ENCODE measurements at places on chromosomes 4 and X. TPM values are rescaled to one million over a fixed set of nuclear protein-coding genes. Genes with fewer than 3 reads are reported as not detected.

- H3K36me3 ChIP-seq: peaks cover 3% of the 10 kb centered on the region
- peaks cover 16% of the 10 kb centered on the region for H3K4me1 ChIP-seq
- no peak for DNase-seq
- H3K27me3 ChIP-seq: no peaks in the 10 kb centered on the region
- peak overlapping the region; percentile 76 for H3K4me3 ChIP-seq
These were observed 891 bp downstream of the CISD2 start for GRCh38 chr4:102869569-102870197.

GRCh38 chr4:139144911-139145551 lies 32.0 kb downstream of the ELF2 start:
- no peaks in the 10 kb centered on the region for H3K27me3 ChIP-seq
- DNase-seq: no peak
- no peak overlapping the region for H3K4me3 ChIP-seq
- no peak overlapping the region for H3K27ac ChIP-seq

DNA sequence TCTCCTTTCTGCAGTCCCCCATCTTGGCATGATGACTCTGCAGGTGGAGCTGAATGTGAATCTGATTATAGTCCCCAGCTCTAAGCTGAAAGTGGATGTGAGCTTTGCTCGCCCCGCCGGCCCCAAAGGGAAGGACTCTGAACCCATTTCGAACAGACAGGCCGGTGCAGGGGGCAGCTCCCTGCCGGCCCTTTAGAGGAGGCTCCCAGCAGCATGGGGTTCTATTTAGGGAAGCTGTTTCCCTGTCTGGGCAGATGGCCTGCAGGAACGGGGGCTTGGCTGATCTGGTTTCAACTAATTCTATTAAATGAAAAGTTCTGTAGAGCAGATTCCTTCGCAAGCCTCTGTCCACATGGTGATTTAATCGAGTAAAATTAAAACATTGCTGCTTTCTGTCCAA lies 104.8 kb upstream of the MSX1 start:
- no peak for DNase-seq
- H3K4me1 ChIP-seq: no peaks in the 10 kb centered on the region
- H3K27me3 ChIP-seq: no peaks in the 10 kb centered on the region
- no peaks in the 10 kb centered on the region for H3K36me3 ChIP-seq

DNA sequence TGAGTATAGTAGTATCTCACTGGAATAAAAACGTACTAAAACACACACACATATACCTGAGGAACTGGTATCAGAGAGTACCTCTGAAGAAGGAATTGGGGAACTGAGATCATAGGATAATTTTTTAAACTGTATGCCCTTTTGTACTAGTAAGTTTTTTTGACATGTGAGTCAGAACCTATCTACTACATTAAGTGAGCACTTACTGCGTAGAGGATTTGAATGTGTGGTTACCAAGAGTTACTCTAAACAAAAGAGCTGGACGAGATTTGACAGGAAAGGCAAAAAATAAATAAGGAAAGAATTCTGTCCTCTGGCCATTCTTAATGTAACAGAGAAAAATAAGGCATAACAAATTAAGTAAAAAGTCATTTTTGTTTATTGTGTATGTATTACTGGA lies 546.5 kb upstream of the FAT1 start:
- no peaks in the 10 kb centered on the region for H3K27me3 ChIP-seq
- H3K27ac ChIP-seq: no peak overlapping the region
- no peaks in the 10 kb centered on the region for H3K4me1 ChIP-seq
- H3K4me3 ChIP-seq: no peak overlapping the region

DNA sequence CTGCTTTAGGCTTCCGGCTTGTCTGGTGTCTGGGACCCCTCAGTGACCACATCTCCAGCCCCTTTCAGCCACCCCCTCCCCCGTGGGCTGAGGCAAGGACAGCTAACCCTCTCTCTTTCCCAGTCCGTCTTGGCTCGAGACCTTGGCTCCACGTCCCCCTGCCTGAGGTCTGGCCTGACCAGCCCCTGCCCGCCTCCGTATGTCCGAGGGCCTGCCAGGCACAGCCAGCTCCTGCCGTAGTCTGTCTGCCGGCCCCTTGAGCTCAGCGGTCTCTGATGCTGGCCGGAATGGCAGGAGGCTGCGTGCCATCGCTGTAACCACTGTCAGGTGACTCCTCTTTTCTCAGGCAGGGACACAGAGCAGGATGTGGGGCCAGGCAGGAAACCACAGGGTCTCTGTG lies 73.3 kb upstream of the LRPAP1 start:
- no peaks in the 10 kb centered on the region for H3K36me3 ChIP-seq
- DNase-seq: no peak
- H3K27me3 ChIP-seq: no peaks in the 10 kb centered on the region
- no peak overlapping the region for H3K4me3 ChIP-seq
- H3K27ac ChIP-seq: no peak overlapping the region
- no peaks in the 10 kb centered on the region for H3K4me1 ChIP-seq

GRCh38 chr4:2042204-2042946 lies 16.8 kb upstream of the NAT8L start:
- no peaks in the 10 kb centered on the region for H3K36me3 ChIP-seq
- peaks cover 18% of the 10 kb centered on the region for H3K4me1 ChIP-seq
- no peak overlapping the region for H3K27ac ChIP-seq
- H3K4me3 ChIP-seq: peak overlapping the region; percentile 54

DNA sequence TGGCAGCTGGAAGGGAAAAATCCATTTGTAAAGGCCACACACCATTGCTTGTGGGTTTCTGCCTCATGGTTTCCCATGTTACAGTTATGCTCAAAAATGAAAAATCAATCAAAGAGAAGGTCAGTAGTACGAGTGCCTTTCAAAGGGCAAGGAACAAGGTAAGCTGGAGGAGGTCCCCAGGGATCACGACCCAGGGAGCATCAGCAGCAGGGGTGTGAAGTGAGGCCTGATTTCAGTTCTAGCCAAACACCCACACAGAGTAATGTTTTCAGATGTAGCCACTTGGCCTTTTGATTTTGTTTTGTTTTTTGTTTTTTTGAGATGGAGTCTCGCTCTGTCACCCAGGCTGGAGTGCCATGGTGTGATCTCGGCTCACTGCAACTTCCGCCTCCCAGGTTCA lies 69.4 kb upstream of the AFAP1 start:
- no peak overlapping the region for H3K4me3 ChIP-seq
- H3K36me3 ChIP-seq: no peaks in the 10 kb centered on the region
- no peak for DNase-seq
- H3K4me1 ChIP-seq: no peaks in the 10 kb centered on the region
- no peaks in the 10 kb centered on the region for H3K27me3 ChIP-seq

- H3K27ac ChIP-seq: no peak overlapping the region
- H3K4me1 ChIP-seq: no peaks in the 10 kb centered on the region
- DNase-seq: no peak
- H3K27me3 ChIP-seq: no peaks in the 10 kb centered on the region
- H3K36me3 ChIP-seq: no peaks in the 10 kb centered on the region
- no peak overlapping the region for H3K4me3 ChIP-seq
These were observed 239.7 kb downstream of the RAB28 start for GRCh38 chr4:13244444-13244843.

- H3K4me1 ChIP-seq: no peaks in the 10 kb centered on the region
- H3K4me3 ChIP-seq: no peak overlapping the region
- no peaks in the 10 kb centered on the region for H3K27me3 ChIP-seq
- no peaks in the 10 kb centered on the region for H3K36me3 ChIP-seq
- no peak for DNase-seq
These were observed 196.7 kb downstream of the ZNF330 start for GRCh38 chr4:141417387-141417786.

DNA sequence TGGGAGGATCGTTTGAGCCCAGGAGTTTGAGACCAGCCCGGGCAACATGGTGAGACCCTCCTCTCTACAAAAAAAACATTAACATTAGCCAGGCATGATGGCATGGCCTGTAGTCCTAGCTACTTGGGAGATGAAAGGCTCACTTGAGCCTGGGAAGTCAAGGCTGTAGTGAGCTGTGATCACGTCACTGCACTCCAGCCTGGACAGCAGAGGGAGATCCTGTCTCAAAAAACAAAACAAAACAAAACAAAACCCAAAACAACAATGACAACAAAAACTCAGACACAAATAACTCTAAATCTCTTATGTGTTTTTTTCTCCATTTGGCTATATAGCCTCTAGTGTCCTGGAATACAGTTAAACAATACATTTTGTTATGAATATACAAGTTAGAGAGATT lies 127.3 kb upstream of the STK26 start:
- H3K4me1 ChIP-seq: no peaks in the 10 kb centered on the region
- no peak overlapping the region for H3K27ac ChIP-seq
- H3K4me3 ChIP-seq: no peak overlapping the region
- H3K27me3 ChIP-seq: no peaks in the 10 kb centered on the region

GRCh38 chr4:73222466-73223257 lies 35.9 kb downstream of the ANKRD17 start:
- peak; percentile 34 for DNase-seq
- H3K27me3 ChIP-seq: no peaks in the 10 kb centered on the region
- H3K4me1 ChIP-seq: peaks cover 4% of the 10 kb centered on the region
- H3K36me3 ChIP-seq: no peaks in the 10 kb centered on the region
- H3K4me3 ChIP-seq: peak overlapping the region; percentile 53

- no peak for DNase-seq
- H3K36me3 ChIP-seq: no peaks in the 10 kb centered on the region
- no peak overlapping the region for H3K4me3 ChIP-seq
- H3K27ac ChIP-seq: no peak overlapping the region
- H3K27me3 ChIP-seq: no peaks in the 10 kb centered on the region
These were observed 372.9 kb downstream of the STIM2 start for GRCh38 chr4:27233531-27233930.

GRCh38 chr4:48122756-48123155 lies 11.3 kb downstream of the TXK start:
- peaks cover 54% of the 10 kb centered on the region for H3K4me1 ChIP-seq
- no peak for DNase-seq
- peaks cover 2% of the 10 kb centered on the region for H3K36me3 ChIP-seq
- no peak overlapping the region for H3K4me3 ChIP-seq
- H3K27ac ChIP-seq: no peak overlapping the region
- no peaks in the 10 kb centered on the region for H3K27me3 ChIP-seq

- H3K4me3 ChIP-seq: no peak overlapping the region
- no peaks in the 10 kb centered on the region for H3K4me1 ChIP-seq
- DNase-seq: no peak
- no peaks in the 10 kb centered on the region for H3K27me3 ChIP-seq
- H3K36me3 ChIP-seq: no peaks in the 10 kb centered on the region
These were observed 116.4 kb upstream of the BEND4 start for GRCh38 chr4:42268824-42269223.

DNA sequence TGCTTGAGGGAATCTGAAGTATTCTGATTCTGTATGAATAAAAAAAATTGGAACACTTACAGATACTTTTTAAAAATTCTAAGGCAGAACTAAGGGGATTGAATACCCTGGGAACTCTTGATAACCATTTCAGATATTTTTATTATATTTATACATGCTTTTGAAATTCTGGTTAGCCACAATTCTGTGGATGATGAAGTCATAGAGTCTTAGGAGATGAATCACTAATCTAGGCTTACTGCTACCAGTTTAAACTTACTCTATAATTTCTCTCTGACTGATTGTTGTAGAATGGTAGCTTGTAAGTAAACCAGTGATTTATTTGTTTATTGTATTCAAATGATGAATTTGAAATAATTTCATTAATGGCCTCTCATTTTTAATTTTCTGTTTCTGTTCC lies 11.4 kb upstream of the SLAIN2 start:
- H3K27ac ChIP-seq: no peak overlapping the region
- DNase-seq: no peak
- H3K4me1 ChIP-seq: no peaks in the 10 kb centered on the region
- H3K27me3 ChIP-seq: no peaks in the 10 kb centered on the region

Gene NLGN3
- 4.0 TPM for total RNA-seq

Gene ARHGAP36
- total RNA-seq: not detected

Gene GLRA2
- total RNA-seq: not detected

Gene GC
- not detected for total RNA-seq

Gene MAGED4
- not detected for total RNA-seq

Gene PPP1R2C
- not detected for total RNA-seq

Gene PAGE5
- not detected for total RNA-seq

Measured in natural killer cell (primary cell).